ENCODE measurements at places on chromosomes 6 and 20.

DNA sequence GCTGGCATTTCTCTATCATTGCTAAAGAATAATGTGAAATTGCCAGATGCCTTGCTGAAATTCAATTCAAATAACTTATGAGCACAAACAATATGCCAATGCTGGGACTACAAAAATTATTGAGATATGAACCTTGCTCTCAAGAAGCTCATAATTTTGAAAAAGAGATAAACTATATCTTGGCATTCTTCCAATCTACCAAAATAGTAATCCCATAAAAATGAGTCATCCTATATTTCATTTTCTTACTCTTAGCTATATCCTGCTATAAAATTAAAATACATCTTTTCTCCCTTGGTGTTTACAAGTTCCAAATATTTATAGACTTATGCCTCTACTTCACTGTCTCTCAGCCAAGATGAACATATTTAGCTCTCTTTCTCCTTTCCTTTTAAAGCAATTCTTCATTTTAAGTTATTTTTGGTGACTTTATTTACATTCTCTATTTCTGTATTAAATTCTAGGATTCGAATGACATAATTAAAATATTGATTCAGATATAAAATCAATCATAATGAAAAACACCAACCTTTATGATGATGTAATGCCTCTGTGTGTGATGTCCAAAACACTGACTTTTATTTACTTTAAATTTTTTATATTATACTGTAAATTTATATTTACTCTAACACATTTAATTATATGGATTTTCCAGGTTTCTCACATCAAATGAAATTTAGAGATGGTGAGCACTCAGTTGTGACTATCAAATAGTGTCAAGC lies 152.6 kb downstream of the CDK19 start:
- no peak for DNase-seq

- no peak for DNase-seq
Observed at GRCh38 chr6:55131616-55132015, 42.7 kb upstream of the HCRTR2 start.

DNA sequence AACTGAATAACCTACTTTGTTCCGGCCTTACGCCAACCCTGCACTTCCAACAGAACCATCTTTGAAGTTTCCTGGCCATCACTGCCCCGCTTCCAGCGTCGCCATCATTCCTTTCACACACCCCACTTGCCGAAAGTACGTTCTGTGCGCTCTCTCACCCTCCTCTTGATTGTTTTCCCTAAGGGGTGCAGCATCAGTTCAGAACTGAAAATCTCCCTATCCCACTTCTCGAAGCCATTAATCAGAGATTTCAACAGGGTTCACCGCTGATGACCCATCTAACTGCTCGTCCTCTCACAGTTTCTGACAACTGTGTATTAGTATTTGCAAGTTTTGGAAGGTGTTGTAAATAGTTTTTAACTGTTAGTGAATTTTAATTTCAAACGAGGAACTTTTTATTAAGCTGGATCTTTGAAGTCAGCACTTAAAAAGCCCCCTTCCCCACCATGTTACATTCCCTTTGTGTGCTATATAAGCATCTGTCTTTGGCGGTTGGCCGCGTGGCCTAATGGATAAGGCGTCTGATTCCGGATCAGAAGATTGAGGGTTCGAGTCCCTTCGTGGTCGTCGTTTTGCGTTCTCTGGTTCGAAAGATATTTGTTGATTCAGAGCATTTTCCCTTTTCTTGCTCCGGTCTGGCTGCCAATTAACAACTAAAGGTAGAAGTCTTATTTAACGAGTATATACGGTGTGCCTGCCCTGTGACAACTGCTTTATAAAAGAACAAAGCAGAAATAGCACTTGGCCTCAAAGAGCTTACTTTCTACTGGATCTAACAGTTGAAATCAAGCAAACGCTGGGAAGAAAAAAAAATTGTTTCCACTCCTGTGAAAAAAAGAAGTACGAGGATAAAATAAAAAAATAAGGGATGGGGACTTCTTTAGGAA lies 42.6 kb downstream of the TRIM27 start:
- peak; percentile 74 for DNase-seq

GRCh38 chr6:43181942-43182860 lies at the start of gene CUL9:
CUL9 (plus strand) TSS chr6:43182196; CDS start chr6:43184311, 2,115 bp downstream.
- DNase-seq: peak; percentile 81

DNA sequence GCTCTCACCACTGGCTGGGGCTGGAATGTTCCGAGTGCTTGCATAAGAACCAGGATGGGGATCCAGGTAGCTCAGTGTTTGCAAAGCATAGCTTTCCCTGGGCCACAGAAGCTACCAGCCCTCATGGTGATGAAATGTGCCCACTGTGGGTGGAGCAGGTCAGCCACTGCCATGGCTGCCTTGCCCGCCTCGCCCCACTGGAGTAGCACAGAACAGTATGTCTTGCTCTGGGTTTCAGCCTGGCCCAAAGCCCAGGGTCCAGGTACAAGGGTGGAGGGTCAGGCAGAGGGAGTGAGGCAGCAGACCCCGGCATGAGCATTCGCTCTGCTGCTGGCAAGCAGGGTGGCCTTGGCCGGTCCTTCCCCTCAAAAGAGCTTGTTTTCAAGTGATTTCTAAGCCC lies 34.7 kb downstream of the KCNK17 start:
- DNase-seq: no peak

GRCh38 chr6:70566751-70567382 lies at the start of gene SDHAF4:
SDHAF4 (plus strand) TSS chr6:70566930; CDS start chr6:70566941, 11 bp downstream.
- DNase-seq: peak; percentile 96

DNA sequence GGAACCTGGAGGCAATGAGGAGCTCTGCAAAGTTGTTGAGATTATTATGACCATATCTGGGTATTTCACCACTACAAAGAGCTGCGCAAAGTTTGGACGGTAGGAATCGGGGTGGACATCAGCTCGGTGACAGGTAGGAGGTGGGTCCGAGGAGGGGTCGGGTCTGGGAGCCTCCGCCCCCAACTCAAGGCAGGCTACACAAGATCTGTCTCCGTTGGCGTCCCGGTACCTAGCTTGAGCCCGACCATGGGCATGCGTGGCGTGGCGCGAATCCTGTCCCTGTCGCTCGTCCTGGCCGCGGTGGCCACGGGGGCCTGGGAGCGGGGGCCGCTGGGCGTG lies 40.2 kb upstream of the ZNFX1 start:
- no peak for DNase-seq
